Effector CD4-positive, alpha-beta T cell (primary cell): ENCODE measurements at places on chromosomes 1 and 21.

- DNase-seq = no peak
Observed at GRCh38 chr1:156975084-156975483, 54.7 kb downstream of the LRRC71 start.

- no peak for DNase-seq
Observed at GRCh38 chr1:234955107-234955731, 173.4 kb downstream of the TOMM20 start.

DNA sequence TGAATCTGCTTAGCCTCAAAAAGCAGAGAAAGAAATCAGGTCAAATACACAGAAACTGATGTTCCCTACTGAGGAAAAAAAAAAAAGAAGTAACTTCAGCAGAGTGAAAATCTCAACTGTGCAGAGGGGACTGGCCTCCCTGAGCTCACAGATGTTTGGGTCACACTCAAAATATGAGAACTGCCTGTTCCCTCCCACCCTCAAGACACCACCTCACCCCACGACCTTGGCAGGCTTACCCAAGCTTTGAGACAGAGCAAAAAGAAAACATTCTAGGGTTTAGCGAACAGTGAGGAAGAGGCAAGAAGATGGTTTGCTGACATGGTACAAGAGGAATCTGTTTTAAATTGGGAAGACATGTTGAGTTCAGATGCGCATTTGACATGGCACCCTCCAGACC, 48.8 kb downstream of the NID1 start:
- DNase-seq = no peak

- DNase-seq = no peak
Observed at GRCh38 chr1:163820766-163821165, 499.0 kb downstream of the NUF2 start.

DNA sequence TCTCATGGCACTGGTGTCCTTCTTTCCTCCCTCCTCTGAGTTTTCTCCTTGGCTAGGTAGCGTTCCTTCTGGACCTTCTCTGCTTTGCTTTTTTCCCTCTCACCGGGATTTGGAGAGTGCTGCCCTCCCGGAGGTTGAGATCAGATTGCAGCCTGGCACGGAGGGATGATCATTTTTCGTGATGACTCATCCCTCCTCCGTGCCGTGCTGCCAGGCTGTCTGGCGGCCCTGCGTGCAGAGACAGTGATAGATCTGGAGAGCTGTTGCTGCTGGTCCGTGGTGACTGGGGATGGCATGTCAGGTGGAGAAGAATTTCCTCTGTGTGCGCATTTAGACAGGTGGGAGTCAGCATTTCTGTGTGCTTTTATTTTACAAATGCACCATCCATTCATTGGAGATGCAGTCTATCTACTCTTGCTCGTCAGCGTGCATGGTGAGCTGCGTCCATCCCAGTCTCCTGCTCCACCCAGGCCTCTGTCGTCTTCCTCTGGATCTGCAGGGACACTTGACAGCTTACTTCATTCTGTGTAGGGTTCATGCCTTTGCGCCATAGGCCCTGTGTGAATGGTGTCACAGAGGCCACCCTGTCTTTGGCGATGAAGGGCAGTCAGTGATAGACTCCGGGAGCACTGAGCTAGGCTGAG, 104.4 kb downstream of the PCBP3 start:
- no peak for DNase-seq

- DNase-seq = no peak
Observed at GRCh38 chr21:26659182-26659581, 86.1 kb upstream of the CYYR1 start.

GRCh38 chr1:246041360-246041759, 465.7 kb downstream of the SMYD3 start:
- DNase-seq = no peak

DNA sequence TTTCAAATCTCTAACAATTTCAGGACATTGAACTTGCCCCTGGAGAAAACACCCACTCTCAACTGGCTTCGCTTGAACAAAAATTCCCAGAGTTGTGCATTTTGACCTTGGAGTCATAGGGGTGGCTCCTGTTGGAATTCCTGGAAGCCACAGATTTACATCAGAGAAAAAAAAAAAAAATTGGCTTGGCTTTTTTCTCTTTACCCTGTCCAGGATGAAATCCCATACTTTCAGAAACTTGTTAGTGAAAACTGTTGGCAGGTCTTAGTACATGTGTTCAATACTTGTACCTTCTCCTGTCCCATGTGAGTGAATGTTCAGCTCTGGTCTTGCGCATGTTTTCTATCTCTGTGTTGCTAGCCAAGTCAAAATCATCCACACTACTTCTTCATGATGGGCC, 228.8 kb downstream of the TGFB2 start:
- DNase-seq = no peak

- DNase-seq = no peak
Observed at GRCh38 chr1:39372105-39372504, 119.3 kb upstream of the BMP8A start.

DNA sequence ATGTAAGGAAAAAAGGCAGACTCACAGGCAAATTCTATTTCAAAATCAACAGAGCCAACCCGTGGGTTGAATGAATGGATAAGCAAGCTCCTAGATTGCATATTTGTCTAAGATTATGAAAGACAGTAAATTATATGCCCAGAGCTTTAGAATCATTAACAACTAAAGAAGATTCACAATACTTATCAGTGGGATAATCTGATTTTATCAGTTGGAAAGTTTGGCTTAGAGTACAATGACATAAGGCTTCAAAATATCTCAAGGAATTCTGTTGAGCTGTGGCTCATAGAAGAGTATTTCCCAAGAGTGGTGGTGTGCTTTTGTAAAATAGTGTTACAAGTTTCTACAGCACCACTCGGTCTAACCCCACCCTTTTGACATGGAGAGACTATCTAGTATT, 85.5 kb downstream of the ADAMTS1 start:
- DNase-seq = no peak

DNA sequence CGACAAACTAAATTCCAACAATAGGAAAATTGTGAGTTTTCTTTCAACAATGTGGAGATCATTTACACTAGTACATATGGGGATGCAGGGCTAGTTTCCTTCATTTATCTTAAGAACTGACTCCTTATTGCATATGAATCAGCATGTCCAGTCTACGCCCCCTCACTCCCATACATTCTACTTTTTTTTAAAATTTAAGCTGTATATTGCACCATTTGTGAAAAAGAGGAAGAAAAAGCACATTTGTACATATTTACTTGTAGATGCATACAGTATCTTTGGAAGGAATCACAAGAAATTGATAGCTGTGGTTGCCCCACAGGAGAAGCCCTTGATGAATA, 15.9 kb downstream of the VPS26C start:
- DNase-seq = no peak

DNA sequence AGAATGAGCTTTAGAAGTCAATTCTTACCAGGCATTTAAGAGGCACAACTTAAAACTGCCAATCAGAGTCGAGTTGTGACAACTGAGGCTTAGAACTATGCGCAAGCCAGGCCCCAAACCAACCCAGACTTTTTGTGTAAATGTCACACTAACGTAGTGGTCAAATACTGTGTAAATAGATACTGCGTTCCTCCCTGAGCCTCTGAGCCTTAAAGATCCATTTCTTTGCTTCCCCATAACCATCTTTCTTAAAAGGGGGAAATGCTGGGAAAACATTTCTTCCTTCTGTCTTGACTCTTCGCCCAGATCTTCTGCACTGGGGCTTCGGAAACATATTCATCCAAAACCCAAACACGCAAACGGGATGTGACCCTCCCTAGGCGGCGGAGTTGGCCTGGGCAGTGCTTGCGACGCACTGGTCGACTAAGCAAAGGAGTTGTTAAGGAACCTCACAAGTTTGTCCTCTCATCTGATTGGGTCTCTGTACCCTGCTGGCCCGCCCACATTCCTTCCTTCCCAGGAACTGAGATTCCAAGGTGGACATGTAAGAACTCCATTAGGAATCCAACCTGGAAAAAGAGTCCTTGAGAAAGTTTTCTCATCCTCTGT, 2.6 kb downstream of the ADAMTS5 start:
- DNase-seq = no peak

- DNase-seq = no peak
Observed at GRCh38 chr1:100145116-100145515, 12.2 kb downstream of the TRMT13 start.

- no peak for DNase-seq
Observed at GRCh38 chr1:59565611-59566410, 248.9 kb upstream of the HOOK1 start.

GRCh38 chr1:222023025-222023424, 281.1 kb upstream of the DUSP10 start:
- DNase-seq = no peak

DNA sequence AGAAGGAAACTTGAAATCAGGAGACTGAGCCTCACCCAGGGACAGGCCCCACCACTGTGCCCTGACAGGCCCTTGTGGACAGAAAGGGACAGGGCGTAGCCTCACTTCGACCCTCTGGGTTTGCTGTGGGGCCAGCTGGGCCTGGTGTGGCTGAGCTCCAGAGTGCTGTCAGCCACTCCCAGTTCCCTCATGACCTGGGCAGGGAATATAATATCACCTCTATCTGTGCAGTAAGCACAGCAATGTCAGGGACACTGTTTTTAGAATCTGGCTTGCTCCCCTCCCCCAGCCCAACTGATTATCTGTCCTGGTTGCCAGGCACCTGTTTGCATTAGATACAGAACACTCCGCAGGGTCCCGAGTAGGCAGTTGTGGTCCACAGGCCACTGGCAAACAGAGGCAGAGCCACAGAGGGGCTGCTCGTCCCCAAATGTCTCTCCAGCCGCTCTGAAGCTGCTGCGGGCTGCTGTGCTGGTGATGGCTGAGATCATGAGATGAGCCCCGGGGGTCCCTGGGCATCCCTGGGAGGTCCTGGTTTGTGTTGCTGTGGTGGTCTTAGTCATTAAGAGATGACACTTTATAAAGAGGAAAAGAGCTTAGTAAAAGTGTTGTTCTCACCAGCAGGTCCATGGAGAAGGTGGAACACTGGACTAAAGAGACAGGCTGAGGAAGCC, 51.6 kb downstream of the ETS2 start:
- DNase-seq = no peak

- no peak for DNase-seq
Observed at GRCh38 chr1:57282411-57282810, 141.4 kb downstream of the DAB1 start.
